ENCODE measurements at places on chromosomes 6 and 20.
A peak's percentile ranks its signal among the peaks of the same experiment; 100 is the strongest.

GRCh38 chr6:122476131-122476530 is 4.5 kb upstream of the SERINC1 start:
- peak; percentile 8 for DNase-seq

DNA sequence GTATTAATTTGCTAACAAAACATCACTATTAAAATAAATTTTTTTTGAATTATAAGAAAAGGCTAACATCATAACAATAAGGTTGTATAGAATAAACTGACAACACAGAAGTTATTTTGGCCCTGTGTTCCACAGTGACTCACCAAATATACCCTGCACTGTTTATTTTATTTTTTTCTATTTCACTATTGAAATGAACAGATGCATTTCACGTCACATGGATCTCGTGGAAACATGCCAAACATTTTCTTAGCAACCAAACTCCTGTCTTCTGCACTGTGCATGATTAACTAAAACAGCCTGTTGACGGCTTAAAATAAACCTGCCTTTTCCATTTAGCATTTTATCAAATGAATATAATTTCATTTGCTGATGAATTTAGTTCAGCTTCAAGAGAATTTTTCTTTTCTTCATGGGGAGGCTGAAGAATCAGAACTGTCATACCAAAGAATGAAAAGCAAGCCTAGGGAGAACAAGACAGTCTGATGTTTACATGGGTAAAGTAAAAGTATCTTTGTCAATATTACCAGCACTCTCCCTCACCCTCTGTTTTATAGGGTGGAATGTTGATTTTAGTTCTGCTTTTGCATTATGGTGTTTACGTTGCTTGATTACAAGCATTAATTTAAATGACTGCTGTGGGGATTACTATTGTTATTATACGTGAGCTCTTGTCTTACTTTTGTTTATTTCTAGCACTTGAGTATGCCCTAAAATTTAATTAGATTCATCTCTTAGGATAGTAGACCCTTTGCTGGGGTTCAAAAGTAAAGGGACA is 115.3 kb downstream of the LCA5 start:
- no peak for DNase-seq

GRCh38 chr6:17635568-17635967 is 35.5 kb downstream of the FAM8A1 start:
- no peak for DNase-seq

GRCh38 chr20:51495921-51496545 is 46.5 kb downstream of the NFATC2 start:
- no peak for DNase-seq

- DNase-seq = no peak
These were observed 25.6 kb upstream of the ADIG start for GRCh38 chr20:38555395-38555794.

DNA sequence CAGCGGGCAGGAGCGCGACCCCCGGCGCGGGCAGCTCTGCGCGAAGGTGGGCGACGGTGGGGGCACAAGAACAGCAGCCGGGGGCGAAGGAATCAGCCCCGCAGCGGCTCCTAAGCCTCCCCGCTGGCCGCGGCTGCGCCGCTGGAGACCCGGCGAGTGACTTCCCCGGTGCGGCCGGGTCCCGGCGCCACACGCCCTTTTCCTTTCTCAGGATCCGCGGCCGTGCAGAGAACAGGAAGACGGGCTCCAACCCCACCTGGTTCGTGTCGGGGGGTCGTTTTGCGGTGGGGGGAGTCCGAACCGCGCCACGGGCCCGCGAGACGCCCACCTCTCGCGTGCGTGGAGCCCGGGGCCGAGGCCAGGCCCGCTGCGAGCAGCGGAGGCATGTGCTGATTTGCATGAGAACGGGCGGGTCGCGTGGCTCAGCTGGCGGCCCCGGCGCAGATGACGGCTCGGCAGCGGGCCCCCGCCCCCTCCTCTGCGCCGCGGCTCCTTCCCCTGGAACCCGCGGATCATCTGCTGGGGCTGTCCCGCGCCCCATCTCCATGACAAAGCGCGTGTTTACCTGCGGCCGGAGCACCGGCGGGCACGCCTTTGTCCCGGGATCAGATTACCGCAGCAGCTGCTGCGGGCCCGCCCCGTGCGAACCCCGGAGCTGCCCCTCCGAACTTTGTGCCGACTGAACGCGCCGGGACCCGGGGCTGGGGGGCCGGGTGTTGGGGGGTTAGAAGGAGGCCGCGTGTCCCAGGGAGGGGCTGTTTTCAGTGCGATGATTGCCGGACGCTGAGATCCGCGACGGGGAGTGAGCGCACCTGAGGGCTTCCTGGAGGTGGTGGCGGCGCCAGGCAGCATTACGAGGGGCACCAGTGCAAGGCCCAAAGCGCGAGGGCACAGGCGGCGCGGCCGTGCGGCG is 4.9 kb upstream of the DLL1 start:
- DNase-seq = no peak

DNA sequence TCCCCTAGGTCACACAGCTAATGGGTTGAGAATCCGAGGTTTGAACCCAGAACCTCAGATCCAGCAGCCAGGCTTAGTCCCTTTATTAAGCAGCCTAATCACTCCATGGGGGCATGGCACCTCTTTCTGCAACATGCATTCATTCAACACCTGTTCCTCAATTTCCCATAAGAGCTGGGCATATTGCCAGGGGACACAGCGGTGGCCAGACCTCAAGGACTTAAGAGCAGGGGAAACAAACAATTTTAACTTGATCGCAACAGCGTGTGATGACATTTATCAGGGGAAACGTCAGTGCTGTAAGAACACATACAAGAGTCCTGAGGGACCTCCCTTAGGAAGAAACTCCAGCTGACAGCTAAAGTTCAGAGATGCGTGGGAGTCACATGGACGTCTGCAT is 267.4 kb upstream of the CDH4 start:
- no peak for DNase-seq
